ENCODE measurements at places on chromosomes 5 and 9.

DNA sequence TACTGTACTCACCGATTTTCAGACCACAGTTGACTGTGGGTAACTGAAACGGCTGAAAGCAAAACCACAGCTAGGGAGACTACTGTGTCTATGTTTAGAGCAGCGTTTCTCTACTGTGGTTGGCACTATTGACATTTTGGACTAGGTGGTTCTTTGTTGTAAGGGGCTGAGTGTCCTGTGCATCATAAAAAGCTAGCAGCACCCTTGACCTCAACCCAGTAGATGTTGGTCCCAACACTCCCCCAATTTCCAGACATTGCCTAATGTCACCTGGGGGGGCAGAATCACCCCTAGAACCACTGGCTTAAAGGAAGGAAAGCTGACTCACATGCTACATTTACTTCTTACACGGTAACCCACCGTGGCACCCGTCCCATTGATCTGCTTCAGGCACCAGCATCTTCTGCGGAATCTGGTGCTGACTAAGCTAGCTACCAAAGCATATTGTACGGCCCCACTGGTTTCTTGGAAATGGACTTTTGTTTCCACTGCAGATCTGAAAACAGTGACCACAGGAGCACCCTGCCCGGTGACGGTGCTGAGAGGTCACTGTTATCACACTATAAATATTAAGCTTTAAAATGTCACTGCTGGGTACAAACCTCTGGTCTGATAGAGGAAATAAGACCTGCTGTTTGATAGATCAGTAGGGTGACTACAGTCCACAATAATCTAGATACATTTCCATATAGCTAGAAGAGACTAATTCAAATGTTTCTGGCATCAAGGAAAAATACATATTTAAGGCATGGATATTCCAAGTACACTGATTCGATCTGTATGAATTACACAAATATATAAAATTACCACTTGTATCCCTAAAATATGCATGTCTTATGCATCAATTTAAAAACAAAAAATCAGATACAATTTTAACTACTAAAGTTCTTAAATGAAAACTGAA, 151.4 kb downstream of the HSD17B3 start:
- no peak for DNase-seq

DNA sequence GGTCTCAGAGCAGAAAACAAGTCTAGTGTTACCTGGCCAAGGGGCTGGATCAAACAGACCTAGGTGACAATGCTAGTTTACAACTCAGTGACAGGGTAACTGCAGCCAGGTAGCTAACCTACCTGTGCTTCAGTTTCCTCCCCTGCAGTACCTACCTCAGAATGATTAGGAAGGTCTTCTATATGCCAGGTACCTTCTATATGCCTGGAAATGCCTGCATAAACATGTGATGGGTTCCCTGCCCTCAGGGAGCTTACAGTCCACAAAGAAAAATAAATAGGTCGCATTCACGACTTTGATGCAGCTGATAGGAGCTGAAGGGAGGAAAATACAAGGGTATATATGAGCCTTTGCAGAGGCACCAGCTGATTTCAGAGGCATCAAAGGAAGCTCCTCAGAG, 16.1 kb downstream of the LHFPL2 start:
- DNase-seq: no peak

- no peak for DNase-seq
These were observed 48.4 kb downstream of the PSD2 start for GRCh38 chr5:139843991-139844390.

DNA sequence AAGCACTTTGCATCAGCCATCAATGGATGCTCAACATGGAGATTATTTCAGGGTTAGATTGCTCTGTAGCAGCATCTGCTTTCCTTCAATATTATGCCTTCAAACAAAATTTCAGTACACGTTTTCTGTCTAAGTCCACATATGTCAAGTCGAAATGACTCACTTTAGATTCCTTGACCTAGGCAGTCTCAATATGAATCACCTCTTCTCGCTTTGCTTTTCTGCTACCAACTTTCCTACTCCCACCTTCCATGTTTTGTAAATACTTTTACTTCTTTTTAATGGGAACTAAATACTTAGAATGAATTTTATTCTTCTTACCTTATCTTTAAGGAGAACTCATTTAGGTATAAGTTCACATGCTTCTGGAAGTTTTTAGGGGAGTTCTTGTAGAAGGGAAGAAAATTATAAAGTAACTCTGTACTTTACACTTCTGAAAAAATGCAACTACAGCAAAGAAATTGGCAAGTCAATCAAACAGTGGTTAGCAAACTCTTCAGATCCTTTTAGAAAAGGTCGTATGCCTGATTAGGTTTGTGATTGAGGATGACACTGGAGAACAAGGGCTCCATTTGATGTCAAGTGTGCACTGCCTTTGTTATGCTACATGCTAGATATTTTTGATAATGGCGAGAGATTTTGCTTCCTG, 478.5 kb upstream of the SMARCA2 start:
- no peak for DNase-seq

- DNase-seq: peak; percentile 53
These were observed 37.0 kb downstream of the MAMDC2 start for GRCh38 chr9:70080481-70081119.

GRCh38 chr5:175847503-175847902, 23.9 kb upstream of the CPLX2 start:
- DNase-seq: no peak

- no peak for DNase-seq
These were observed 30.5 kb downstream of the TLR4 start for GRCh38 chr9:117734523-117735314.

DNA sequence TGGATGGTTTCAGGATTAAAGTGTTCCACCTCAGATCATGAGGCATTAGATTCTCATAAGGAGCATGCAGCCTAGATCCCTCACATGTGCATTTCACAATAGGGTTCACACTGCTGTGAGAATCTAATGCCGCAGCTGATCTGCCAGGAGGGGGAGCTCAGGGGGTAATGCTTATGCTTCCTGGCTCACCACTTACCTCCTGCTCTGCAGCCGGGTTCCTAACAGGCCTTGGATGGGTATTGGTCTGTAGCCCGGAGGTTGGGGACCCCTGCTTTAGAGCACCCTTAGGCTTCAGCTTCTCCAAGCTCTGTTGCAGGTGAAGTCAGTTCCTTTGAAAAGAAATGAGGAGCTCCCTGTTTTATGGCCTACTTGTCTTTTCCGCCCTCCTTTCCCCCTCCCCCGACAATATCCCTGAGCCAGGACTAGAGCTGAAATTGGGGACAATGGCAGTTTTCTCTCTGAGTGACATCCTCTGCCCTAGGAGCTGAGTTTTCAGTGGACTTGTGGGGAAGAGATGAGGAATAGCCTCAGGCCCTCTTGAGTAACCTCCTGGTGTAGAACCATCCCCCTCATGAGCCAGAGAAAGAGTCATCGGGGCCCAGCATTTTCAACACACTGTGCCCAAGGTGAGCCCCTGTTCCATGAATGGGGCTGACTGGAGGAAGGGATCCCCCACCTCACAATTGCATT, 16.2 kb upstream of the MAT2B start:
- no peak for DNase-seq

- no peak for DNase-seq
These were observed 1.1 kb upstream of the GPX3 start for GRCh38 chr5:151019331-151019730.

GRCh38 chr5:95075111-95075510, 209.8 kb downstream of the MCTP1 start:
- no peak for DNase-seq

- no peak for DNase-seq
These were observed 17.1 kb downstream of the STRBP start for GRCh38 chr9:123251324-123251723.

DNA sequence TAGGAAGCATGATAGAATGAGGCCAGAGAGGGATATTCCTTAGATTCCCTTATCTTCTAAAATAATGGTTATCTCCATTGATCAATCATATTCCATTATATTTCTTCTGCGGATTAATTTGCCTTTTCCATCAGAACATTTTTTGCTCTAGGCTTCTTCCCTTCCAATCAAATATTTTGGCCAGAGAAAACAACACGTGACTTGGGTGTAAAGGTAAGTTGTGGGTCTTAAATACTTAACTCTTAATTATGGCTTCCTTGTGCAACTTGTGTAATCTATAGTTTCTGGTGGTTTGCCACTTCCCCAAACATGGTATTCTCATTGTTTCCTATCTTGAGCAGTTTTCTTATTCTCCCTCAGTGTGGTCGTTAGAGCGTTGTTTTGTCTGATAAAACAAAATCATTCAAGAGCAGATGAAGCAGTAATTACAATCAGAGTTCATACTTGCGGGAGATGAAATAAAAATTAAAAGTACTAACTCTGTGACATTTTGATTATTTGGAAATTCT, 889.3 kb downstream of the MAT2B start:
- DNase-seq: no peak

DNA sequence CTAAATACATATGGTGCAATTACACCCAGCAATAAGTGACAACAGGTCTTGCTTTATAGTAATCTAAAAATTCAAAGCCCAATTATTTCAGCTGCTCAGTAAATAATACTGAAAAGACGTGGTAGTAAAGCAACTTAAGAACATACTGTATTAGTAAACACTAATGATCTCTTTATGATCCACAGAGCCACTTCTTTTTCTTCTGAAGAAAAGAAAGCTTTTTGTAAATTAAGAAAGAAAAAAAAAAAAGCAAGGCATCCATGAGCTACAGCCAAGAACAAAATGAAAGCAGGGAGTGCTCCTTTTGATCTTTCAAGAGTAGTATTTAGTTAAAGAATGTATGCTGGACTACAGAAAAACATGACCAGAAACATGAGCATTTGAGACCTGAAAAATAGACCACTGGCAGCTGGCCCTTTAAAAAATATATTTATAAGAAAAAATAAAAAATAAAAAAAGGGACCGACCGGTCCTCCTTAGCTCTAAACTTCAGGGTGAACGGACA, 348.7 kb downstream of the GLIS3 start:
- no peak for DNase-seq

DNA sequence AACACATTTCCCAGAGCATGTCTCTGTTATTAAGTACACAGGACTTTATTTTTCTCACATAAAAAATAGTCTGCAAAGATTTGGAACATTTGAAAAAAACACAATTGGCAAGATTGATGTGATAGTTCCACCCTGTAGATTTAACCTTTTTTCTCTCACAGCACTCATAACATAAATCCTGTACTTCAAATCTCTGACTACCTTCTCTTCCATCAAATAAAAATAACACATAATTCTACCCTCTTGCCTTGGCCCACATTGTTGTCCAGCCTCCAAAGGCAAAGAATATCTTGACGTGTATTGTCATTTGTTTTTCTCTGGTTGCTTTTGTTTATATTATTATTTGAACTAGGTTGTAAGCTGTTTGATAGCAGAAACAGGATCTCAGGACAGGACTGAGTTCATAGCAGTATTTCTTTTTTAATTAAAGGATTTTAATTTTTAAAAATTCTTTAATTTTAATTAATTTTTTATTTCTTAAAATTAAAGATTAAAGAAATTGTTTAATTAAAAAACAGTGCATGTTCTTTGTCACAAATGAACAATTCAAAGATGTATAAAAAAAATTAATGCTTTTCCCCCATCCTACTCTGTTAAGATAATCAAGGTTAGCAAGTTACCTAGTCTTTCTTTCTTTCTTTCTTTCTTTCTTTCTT, 69.1 kb upstream of the PCSK1 start:
- no peak for DNase-seq

DNA sequence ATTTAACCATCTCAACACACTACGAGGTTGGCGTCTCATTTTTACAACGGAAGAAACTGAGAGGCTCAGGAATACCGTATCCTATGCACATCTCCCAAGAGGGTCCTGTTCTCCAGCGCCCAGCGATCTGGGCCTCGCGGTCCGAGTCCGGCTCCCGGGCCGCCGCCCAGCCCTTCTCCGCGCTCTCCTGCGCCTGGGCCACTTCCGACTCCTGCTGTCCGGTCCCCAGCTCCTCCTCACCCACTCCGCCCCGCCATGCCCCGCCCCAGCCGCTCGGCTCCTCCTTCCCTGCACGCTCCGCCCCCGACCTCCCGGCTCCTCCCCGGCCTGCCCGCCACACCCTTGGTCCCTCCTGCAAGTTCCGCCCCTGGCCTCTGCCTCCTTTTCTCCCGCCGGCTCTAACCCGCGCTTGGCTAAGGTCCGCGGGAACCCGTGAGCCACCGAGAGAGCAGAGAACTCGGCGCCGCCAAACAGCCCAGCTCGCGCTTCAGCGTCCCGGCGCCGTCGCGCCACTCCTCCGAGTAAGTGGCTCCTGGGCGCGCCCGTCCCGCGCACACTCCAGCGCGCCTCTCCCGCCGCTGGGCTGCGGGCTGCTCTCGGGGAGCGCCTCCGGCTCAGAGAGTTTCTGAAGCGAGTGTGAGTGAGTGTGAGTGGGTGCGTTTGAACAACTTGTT, 87.3 kb upstream of the TNFAIP8 start:
- peak; percentile 93 for DNase-seq

- no peak for DNase-seq
These were observed 155.7 kb downstream of the GLIS3 start for GRCh38 chr9:4143936-4144717.

DNA sequence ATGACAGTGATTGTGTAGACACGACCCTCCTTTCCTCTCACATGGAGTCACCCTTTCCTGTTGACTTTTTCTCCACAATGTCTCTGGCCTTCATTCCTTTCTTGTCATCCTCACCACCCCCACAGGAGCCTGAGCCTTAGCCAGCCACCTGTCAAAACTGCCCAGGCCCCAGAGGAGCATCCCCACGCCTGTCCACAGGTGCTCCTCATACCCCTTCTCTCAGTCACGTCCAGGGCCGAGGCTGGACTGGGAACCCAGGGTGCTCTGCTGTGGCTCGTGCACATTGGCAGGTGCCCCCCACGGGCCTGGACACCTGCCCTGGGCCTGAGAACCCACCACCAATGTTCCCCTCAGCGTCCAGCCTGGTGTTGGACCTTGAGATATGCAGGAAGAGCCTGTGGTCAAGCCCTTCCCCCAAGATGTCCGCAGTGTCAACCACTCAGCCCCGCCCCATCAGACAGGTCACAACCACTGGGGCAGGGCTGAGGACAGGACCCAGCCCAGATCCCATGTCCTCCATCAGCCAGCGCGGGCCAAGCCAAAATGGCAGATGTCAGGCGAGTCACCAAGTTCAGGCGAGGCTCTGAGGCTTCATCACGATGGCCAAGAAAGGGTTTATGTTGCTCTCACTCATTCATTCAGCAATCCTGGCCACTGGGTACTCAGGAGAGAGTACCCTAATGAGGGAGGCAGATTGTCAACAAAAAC, 65.8 kb upstream of the STXBP1 start:
- DNase-seq: peak; percentile 32

- DNase-seq: no peak
These were observed 104.8 kb downstream of the LPAR1 start for GRCh38 chr9:110933350-110934001.

GRCh38 chr9:90943341-90943740, 141.7 kb downstream of the SYK start:
- DNase-seq: no peak

DNA sequence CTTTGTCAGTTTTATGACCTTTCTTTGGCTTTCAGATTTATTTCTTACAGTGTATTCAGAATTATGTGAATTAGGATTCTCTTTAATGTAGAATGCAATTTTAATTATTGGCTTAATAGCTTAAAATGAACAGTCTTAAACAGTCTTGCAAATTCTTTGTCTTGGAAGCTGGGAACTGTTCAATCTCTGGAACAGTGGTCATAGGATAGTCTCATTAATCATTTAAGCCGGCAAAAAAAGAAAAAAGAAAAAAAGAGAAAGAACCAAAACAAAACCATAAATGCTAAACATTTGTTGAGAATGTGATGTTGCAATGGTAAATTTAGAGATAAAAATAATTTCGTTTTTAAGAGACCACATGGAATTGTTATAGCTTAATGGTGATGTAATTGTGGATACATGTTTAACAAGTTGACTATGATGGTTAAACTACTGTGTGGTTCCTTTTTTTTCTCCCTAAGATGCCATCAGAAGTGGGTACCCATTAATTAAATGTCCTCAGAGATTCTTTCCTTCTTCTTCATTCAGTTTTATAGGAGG, 61.6 kb downstream of the NNT start:
- no peak for DNase-seq
